ENCODE measurements at places on chromosomes 3 and 15.

- no peak for DNase-seq
These were observed 21.1 kb downstream of the ATRIP start for GRCh38 chr3:48467473-48468267.

DNA sequence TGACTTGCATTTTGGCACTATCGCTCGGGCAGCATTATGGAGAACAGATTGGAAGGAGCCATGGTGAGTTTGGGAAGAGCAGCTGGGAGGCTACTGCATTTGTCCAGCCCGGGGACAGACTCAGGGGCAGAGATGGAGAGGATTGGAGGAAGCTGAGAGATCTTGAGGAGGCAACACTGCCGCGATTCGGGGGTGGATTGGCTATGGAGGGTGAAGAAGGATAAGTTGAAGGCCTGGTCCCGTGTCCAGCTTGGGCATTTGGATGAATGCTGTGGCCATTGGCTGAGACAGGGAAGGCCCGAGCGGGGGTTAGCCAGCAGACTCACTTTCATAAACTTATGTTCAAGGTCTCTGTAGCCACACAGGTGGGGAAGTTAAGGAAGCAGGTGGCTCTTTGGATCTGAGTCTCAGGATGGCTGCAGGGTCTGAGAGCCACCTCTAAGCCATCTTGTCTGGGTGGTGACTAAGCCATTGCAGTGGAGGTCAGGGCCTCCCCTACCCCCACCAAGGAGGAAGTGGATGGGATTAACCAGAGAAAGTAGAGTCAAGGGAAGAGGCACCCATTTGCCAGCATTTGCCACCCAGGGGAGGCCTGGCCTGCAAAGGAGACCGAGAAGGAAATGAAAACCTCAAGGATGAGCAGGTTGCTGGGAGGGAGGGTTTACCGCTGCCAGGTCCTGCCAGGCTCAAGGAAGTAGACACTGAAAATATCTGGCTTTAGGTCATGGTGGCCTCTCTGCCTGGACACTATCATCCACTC, 144.0 kb upstream of the TLE3 start:
- DNase-seq = no peak

DNA sequence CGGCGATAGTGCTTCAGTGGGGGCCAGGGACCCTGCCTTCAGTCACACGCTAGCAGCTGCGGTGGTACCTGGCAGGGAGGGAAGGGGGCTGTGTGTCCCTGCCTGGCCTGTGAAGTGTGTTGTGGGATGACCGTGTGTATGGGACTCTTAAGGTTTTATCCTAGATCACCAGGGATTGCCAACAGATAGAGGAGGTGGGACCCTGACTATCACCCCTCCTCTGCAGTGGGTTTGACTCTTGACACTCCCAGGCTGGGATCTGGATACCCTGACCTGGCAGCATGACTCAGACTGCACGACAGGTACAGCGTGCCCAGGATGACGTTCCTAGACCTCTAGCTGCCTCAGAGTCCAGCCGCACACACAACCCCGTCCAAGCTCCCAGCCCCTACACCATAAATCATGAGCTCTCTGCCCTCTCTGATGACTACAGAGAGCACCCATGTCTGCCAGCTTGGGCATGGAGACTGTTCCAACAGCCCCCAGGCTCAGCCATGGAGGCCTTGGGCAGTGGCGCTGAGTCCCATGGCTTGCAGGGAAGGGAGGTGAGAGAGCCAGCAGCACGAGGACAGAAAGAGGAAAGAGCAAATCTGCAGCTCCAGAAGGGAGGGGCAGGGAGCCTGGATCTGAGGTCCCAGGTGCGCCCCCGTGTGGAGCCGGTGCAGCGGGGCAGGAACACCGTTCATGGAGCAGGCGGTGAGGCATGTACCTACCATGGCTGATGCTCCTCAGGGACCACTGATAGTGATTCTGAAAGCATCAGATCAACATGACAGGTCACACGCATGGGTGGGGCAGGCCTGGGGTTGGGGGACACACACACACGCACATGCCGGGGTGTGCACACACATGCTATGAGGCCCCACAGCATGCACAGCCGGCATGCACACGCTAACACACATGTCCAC, 71.0 kb downstream of the ADAMTS7 start:
- peak; percentile 66 for DNase-seq

DNA sequence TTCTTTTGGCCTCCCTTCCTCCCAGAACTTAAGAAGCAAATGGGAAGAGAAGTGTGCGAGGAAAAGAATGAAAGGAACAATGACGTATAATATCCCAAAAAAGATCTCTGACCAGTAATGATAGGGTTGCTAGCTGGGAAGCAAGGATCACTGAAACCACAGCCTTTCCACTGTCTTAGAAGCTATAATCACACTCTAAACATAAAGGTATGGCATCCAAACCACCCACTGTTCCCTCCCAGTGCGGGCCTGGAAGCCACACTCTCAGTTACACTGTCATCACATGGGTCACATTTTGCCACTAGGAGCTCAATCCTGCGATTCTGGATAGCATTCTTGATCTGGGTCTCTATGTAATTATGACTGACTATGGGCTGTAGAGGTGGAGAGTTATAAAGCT, 131.6 kb upstream of the HACD2 start:
- DNase-seq = no peak

DNA sequence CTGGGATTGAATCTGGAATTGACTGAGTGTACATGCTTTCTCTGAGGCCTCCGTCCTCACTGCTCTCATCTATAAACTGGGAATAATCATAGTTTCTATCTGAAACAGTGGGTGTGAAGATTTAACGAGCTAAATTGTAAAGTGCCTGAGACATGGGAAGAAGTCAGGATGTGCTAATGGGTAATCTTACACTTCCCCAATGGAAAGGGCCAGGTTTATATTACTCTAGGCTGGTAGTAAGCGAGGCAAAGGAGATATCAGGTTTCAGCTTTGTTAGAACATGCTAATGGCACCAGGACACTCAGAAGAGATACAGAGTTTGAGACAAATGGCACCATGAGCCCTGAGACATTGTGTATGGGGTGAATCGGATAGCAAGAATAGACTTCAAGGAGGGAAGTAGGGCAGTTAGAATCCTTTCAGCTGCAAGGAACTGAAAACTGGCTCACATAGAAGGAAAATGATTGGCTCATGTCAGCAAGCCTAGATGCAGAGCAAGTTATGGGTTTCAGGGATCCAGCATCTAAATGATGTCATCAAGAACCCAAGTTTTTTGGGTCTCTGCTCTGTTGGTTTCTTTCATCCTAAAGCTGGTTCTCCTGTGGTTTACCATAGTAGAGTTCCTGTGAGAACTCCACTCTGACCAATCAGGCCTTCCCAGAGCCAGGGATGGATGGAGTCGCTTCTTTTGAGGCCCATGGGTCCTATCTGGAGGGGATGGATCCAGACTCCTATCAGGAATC, 21.8 kb downstream of the FLNB start:
- no peak for DNase-seq

DNA sequence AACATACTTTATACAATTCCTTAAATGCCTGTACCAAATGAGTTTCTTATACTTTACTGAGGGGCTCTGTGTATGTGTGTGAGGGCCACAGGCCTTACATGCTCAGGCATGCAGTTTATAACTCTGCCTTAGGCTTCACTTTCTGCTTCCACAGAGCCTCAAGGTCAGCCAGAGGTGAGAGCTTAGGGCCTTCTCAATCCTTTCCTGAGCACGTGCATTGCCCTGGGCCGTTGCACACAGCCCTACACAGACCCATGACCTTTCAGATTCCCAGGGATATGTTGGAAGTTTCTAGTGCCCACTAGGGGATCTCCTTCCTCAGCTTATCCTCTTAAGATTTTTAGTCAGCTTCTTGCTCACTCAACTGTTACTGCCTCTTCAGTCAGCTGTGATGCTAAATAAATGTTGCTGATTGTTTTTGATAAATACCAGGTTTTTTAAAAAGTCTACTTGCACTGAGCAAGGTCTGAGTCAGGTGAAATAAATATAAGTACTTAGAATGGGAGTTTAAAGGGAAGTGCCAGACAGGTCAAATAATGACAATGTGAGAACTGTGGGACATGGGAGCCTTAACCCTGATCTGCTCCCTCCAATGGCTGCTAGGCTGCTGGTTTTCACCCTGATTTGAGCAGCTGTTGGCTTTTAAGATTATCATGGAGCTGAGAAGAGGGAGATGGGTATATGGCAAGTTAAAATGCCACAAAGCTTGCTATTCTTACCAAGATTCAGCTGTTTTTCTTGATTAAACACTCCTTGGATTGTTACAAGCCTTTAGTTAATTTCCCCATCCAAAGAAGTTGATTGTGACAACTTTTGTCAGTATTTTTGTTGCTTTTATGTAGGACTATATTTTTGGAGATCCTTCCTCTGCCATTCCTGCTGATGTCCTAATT, 169.5 kb downstream of the PLD1 start:
- peak; percentile 17 for DNase-seq

DNA sequence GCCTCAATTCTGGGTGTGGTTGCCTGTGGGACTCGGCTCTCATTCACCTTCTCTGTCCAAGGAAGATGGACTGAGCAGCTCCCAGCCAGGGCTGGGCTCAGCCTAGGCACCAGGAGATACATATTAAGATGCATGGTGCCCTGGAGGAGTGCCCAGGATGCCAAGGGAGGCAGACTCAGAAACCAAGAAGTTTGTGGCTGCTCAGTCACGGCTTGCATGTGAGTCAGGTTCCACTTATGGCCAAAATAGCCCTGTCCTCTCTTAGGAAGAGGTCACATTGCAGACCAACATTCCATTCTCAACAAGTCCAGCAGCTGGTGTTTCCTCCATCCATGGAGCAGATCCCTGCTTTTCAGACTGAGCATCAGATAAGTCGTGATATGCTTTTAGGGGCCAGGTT, 21.8 kb downstream of the CDCP1 start:
- peak; percentile 94 for DNase-seq

DNA sequence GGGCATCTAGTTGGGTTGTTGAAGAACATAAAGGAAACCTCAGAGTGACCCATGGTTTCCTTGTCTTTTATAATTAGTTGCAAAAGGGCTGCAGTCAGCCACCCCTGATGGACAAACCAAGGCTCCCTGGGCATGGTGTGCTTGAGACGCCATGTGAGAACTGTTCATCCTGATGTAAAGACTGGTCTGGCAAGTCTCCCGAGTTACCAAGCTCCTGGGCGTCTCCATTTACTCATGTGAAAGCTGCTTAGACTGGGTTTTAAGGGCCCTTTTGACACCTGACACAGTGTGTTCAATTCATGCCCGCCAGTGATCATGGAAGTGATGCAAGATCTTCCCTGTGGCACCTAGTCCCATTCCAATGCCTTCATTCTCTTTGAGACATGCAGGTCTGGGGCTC, 49.4 kb downstream of the GRK7 start:
- no peak for DNase-seq

- DNase-seq = no peak
These were observed 118.8 kb downstream of the SRGAP3 start for GRCh38 chr3:9130345-9131305.

DNA sequence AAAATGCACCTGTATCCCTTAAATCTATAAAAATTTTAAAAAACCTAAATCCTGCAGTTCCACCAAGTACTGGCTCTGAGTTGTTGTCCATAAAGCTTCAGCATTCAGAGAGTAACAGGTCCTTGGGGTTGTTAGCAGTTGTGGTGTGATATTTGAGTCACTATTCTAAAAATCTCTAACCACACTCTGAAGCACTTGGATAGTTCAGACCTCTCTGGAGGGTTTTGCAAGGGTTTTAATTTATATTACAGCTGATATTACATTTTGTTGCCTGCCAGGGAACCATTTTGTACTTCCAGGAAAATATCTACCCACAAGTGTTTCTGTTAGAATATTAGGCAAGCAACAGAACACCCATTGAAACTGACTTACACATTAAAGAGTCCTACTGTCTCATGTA, 255.6 kb downstream of the TBL1XR1 start:
- no peak for DNase-seq

- DNase-seq = no peak
These were observed 71.2 kb upstream of the POMGNT2 start for GRCh38 chr3:43177085-43177484.

DNA sequence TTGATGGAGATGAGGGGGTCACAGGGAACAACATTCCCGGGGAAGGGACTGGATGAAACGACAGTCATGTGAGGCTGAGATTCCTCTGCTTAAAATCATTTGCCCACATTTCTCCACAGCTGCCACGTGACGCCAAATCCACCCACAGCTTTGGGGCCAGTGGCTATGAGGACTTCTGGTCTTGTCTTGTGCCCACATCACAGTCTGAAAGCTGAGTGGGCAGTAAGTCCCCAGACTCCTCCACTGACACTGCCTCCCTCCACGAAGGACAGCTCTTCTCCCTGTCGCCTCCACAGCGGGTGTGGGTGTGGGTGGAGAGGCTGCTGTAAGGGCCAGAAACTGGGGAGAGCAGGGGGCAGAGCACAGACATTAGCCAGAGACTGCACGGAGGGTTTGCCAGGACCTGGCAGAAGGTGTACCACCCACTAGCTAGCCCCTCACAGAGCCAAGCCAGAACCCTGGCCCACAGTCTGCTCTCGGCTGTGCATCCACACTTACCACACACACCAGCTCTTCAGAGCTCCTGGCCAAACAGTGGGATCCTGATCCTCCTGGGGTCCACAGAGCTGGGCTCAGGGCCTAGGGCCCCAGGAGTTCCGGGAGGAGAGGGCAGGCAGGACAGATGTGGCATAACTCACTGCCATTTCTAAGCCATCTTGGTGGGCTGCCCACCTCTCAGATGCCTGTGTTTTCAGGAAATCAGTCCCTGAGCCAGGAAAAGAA, 24.2 kb downstream of the RAB6B start:
- no peak for DNase-seq

GRCh38 chr15:75929799-75930565, 26.3 kb downstream of the FBXO22 start:
- no peak for DNase-seq
